ENCODE measurements at places on chromosomes 7 and 10. TPM values are rescaled to one million over a fixed set of nuclear protein-coding genes. Genes with fewer than 3 reads are reported as not detected.

Gene LRRN3
- total RNA-seq, result 10.5 TPM

Gene CCAR1
- 33.4 TPM for total RNA-seq

Gene BLNK
- total RNA-seq, result not detected

Gene CHN2
- total RNA-seq, result 4.2 TPM

Gene SPDYE5
- not detected for total RNA-seq

Gene GIMAP7
- total RNA-seq, result 0.19 TPM

Gene CPED1
- total RNA-seq, result 52.1 TPM

Gene LRIT1
- total RNA-seq, result not detected

Gene ASB15
- not detected for total RNA-seq

Gene PDK4
- 6.5 TPM for total RNA-seq

Gene DDC
- total RNA-seq, result not detected

Gene GPR15LG
- not detected for total RNA-seq

Gene DNA2
- total RNA-seq, result 6.2 TPM

Gene ELFN1
- total RNA-seq, result 0.38 TPM

Gene ANAPC16
- total RNA-seq, result 29.1 TPM

Gene MYOZ1
- total RNA-seq, result 0.19 TPM

Gene LLCFC1
- not detected for total RNA-seq

Gene MYPN
- total RNA-seq, result 1.1 TPM

Gene SPDYE8
- total RNA-seq, result not detected

Gene IFIT1B
- not detected for total RNA-seq

Gene CALD1
- 1,050 TPM for total RNA-seq

Gene MOGAT3
- total RNA-seq, result not detected

Gene SUN3
- not detected for total RNA-seq

Gene GDF10
- total RNA-seq, result 2.0 TPM

Gene CLCN1
- total RNA-seq, result not detected

Gene CHPF2
- total RNA-seq, result 69.0 TPM
